ENCODE measurements at places on chromosomes 6 and 20.

DNA sequence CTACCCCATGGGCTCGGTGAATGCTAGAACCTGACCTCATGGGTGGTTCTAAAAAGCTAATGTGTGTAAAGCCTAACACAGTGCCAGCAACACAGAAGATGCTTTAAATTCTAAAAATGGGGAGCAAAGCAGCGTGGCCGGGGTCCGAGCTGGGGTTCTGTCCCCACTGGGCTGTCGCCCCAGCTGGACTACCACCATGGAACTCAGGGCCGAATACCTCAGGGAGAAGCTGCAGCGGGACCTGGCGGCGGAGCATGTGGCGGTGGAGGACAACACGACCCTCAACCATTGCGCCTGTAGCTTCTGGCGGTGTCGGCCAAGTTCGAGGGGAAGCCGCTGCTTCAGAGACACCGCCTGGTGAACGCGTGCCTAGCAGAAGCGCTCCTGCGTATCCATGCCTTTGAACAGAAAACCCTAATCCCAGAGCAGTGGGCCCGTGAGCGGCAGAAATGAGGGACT is 8.4 kb downstream of the SOX4 start:
- DNase-seq, result no peak

DNA sequence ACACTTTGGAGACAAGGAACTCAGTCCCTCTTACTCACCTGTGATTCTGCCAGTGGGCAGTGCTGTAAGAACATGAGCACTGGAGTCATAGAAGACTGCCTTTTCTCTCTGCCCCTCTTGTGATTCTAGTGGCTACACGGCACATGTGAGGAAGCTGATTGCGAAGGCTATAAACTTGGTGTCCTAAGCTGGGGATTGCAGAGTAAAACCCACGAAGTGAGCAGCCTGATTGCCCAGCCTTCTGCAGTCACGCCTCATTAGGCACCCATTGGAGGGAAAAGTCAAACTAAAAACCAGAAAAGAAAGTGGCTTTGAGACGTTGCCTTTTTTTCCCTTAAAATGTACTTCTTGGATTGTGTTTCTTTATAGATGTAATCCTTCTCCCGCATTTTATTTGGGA is 748.4 kb upstream of the CHD6 start:
- DNase-seq, result no peak

DNA sequence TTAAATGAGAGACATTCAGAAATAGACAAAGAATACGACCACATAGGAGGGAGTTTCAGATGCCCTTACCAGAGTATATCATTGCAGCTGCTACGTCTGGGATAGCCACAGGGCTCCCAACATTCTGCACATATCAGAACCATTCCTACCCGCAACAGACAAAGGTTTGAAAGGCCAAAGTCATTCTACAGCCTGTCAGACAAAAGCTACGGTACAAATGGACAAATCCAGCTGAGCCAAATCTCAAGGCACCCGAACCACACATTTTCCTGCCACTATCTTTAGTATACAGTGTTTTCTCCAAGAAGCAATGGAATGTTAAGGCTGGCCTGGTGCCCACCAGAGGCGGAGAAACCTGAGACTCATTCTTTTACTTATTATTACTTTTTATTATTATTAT is 30.5 kb upstream of the LYRM2 start:
- no peak for DNase-seq

DNA sequence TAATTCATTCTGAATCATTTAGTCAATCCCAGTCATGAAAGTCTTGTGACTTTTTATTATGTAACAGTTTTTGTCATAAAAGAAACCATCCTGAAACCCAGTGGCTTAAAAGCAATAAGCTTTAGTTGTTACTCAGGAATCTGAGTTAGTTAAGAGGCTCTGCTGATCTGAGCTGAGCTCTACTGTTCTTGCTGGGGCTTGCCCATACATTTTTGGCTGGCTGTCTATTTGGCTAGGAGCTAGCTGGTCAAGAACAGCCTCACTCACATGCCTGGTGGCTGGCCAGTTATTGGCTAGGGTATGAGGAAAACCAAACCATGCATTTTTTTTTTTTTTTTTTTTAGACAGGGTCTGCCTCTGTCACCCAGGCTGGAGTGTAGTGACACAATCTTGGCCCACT is 10.6 kb downstream of the TCF21 start:
- no peak for DNase-seq

All from caudate nucleus (tissue), 63 donors.